ENCODE measurements at places on chromosomes 5 and 9.

- no peak for DNase-seq
Observed at GRCh38 chr9:36788534-36788933, 215.8 kb downstream of the MELK start.

DNA sequence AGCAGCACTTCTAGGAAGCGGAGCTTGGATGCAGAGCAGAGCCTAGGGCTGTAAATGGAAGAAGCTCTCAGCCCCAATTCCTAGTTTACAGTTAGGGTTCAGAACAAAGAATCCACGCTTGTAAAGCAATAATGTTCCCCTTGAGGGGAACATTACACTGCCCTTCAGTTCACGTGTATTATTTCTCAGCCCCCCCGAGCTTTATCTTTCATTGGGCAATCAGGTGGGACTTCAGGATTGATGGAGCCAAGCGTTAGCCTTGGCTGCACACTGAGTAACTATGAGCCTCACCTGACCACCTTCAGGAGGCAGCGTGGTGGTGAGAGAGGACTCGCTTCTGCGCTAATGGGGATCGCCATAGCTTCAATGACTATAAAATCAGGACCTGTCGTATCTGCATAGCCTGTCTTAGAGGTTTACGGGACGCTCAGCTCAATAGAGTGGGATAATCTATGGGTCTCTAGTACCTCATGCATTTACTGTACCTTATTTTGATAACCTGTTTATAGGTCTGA is 157.0 kb upstream of the RASEF start:
- DNase-seq: no peak

DNA sequence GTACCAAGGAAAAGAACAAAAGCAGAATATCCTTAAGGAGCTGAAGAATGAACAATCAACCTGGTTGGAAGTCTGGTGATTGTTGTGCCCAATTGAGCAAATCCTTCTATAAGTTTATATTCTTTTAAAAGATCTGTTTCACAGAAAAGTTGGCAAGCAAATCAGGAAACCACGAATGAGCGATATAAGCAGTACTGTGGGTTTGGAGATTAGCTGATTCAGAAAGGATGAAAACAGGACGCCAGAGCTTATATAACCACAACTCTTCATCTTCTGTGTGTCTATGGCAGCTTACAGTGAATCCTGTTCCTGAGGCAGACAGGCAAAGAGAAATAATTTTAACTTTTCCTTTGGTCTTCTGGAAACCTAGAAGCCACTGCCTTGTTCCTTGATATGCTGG is 61.7 kb downstream of the SLC38A9 start:
- DNase-seq: no peak

- no peak for DNase-seq
Observed at GRCh38 chr9:87520172-87520683, 22.6 kb downstream of the DAPK1 start.

DNA sequence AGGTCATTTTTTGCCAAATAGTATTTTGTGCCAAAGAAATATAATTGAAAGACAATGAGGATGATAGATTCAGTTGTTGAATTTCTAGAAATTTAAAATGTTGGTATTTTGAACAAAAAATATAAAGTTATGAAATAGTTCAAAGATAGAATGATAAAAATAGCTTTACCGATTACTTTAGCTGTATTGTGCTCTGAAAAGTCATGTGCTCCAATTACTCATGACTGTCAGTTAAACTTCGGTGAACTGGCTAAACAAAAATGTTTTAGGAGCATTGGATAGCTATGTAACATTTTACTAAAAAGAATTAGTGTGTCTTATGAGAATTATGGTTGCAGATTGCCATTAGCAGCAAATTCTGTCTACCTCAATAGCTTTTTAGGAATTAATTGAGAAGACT is 177.3 kb upstream of the VCAN start:
- no peak for DNase-seq

DNA sequence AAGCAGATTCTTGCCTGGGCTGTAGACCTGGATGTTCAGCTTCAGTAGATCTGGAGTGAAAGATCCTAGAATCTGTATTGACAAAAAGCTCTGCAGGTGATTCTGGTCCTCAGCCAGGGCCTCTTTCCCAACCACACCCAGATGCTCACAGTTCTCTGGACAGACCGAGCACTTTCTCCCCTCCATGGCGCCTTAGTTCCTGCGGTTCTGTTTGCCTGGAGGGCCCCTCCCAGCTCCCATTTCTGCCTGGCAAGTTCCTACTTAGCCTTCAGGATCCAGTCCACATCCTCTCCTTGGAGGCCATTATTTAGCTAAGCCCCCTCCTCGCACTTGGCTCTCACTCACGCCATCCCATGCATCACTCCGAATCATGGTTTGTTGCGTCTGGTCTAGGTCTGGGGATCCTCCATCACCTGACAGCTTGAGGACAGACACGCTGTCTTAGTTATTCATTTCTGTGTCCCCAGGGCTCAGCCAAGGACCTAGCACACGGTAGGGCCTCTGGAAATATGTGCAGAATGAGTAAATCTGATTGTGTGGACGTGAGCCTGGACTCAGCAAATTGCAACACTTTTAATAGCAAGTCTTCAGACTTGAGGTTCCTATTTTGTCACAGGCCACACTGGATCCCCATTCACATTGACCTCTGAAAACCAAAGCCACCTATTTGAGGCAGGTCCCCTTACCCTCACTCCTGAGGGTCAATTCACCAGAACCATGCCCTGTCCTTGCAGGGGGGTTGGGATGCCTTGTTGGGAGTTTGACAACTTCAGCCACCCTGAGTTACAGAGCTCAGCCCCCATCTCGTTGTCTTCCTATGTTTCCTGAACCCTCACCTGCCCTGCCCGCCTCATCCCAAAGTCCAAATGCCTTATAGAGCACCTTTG is 50.7 kb downstream of the COL15A1 start:
- DNase-seq: no peak

DNA sequence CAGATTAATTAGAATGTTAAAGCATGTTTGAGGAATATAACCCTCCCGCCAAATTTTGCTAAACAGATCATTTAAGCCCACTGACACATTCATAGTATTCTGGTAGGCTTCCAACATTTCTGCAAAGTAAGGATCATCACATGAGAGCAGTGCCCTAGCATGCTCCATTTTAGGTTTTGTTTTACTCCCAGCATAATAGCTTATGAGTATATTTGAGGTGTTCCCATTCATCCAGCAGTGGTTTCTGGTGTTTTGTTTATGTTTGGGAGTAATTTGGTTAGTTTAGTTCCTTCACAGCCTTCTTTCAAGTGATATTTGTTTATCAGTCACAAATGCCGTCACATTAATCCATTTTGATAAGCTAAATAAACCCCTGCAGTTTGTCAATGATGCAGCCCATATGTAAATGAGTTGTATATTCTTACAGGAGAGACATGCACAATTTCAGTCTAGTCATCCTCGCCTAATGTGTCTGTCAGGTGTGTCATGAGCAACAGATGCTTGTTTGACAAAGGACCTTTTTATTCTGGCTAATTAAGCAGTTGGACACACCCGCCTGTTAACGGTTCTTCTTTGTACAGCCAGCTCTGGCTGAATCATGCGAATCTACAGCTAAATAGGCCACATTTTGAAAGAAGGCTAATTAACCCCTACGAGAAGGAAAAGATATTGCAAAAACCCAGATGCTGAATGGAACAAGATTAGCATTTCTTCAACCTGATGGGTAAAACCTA is 124.4 kb downstream of the RFX3 start:
- no peak for DNase-seq

- DNase-seq: no peak
Observed at GRCh38 chr5:175810457-175810856, 60.9 kb upstream of the CPLX2 start.

GRCh38 chr9:110188991-110189390 is 19.0 kb downstream of the C9orf152 start:
- no peak for DNase-seq

DNA sequence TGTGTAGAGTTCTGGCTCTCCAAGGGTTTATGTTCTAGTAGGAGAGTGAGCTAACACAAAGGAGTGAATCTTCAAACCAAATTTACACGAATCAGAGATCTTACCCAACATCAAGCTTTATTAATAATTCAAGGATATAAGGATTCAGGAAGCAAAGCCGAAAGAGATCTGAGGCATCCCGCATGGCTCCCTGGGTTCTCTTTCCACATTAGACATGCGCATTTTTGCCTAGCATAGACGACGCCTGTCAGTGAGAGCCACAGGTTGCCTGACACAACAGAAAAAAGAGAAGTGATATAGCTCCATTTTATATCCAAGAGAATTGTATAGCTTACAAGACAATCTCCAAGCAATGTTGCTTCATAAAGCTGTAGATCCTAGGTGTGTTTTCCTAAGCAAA is 52.6 kb downstream of the ESM1 start:
- no peak for DNase-seq

GRCh38 chr9:78472111-78472510 is 175.2 kb downstream of the PSAT1 start:
- DNase-seq: no peak

GRCh38 chr9:127197861-127198430 is 66.6 kb upstream of the GARNL3 start:
- no peak for DNase-seq

- no peak for DNase-seq
Observed at GRCh38 chr9:131799177-131799823, 59.4 kb upstream of the RAPGEF1 start.

- no peak for DNase-seq
Observed at GRCh38 chr9:134136118-134136995, 475 bp downstream of the WDR5 start.

GRCh38 chr9:112434487-112434886 is 52.1 kb upstream of the KIAA1958 start:
- no peak for DNase-seq

DNA sequence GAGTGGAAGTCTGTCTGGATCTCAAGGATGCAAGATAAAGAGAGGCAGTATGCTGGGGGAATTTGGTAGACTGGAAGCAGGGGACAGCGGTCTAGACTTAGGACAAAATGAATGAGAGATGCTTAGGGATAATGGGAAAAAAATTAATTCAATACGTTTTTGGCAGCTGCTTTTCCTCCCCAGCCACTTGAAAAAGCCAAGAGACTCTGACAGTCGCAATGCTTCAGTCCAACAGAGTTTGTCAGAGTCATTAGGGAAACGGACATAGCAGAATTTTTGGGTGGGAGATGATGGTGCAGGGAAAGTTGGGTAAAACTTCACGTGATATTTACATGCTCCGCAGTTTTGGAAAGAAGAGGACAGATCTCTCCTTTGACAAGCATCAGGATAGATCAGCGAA is 129.7 kb downstream of the GOLPH3 start:
- no peak for DNase-seq

DNA sequence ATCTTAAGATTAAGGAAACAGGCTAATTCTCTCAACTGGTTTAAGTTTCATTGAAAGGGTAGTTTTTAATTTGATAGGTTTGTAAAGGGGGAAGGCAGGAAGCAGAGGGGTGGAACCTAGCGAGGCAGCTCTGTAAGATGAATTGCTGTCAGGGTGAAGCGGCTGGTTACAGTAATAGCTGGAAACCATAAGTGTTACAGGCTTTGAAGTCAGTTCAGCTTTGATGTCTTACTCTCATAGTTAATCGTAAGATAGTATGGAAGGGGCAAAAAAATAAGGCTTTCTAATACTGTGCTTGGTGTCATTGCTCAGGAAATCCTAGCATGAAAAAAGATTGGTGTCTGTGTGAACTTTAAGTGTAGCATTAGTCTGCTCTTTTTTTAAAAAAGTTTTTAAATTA is 20.3 kb downstream of the POU5F2 start:
- DNase-seq: no peak

GRCh38 chr9:104080983-104081382 is 13.1 kb upstream of the SMC2 start:
- DNase-seq: no peak

DNA sequence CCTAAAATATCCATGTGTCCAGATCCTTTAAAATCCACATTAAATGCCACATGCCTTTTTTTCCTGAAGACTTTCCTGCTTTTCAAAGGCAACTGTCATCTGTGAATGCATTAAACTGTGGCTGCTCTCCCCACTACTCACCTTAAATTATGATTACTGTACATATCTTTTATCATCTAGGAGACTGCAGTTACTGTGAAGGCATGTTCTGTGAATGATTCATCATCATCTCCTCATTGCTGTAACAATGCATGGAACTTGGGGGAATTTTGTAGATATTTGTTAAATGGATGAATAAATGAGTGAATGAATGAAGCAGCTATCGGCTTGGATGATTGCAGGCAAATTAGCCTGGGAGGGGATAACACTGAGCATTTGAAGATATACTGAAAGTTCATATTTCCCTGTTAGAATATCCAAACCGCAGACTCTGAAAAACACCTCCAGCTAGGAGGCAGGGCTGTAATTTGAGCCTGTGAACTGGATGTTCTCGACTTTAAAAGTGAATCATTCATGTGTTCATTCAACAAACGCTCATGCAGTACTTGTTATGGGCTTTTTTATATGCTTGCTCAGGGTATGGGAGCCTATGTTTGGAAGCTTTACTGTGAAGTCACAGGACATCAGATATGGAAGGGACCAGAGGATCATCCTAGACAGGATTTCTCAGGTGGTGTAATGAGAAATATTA is 519.2 kb downstream of the KIF4B start:
- DNase-seq: no peak

- no peak for DNase-seq
Observed at GRCh38 chr5:38601863-38602298, 45.4 kb upstream of the LIFR start.

DNA sequence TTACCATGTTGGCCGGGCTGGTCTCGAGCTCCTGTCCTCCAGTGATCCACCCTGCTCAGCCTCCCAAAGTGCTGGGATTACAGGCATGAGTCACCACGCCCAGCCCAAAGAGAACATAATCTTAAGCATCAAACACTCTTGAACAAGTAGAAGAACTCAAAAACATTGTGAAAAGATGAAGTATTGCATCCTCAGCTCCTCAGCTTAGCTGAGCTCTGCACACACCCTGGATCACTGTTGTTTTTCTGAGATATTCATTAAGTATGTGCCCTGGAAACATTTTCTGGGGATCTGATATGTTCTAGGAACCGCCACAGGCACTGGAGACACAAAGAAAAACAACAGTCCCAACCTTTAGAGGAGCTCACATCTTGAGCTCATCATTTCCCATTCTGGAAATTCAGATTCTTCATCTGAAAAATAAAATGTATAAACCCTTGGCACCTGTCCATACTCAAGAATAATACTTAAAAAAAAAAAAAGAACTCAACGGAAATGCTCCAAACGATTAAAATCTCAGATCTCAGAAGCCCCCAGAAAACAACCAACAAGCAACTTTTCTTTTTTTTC is 62.2 kb upstream of the ZNF462 start:
- no peak for DNase-seq

DNA sequence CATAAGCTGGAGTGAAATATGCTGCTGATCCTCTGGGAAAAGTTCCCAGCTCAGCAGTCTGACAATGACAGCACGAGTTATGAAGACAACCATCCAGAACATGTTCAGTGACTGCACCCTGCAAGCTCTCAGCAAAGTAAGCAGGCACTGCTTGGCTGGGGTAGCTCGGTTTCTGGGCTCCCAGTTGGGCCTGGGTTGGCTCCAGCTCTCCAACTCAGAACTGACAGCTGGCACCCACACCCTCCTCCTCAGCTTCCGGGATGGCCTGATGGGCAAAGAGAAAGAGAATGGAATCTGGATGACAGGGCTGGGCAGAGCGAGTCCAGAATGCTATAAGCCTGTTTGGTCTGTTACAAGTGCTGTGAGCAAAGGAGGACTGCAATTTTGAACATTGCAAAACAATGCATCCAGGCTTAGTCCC is 185.0 kb downstream of the CSNK1G3 start:
- DNase-seq: no peak
